Stimulated activated CD4-positive, alpha-beta T cell treated with anti-CD3 and anti-CD28 coated beads, TNF-alpha, amount 100 ng/mL, for 1 hour (primary cell): ENCODE measurements at places on chromosomes 1 and 21.
A peak's percentile ranks its signal among the peaks of the same experiment; 100 is the strongest.

DNA sequence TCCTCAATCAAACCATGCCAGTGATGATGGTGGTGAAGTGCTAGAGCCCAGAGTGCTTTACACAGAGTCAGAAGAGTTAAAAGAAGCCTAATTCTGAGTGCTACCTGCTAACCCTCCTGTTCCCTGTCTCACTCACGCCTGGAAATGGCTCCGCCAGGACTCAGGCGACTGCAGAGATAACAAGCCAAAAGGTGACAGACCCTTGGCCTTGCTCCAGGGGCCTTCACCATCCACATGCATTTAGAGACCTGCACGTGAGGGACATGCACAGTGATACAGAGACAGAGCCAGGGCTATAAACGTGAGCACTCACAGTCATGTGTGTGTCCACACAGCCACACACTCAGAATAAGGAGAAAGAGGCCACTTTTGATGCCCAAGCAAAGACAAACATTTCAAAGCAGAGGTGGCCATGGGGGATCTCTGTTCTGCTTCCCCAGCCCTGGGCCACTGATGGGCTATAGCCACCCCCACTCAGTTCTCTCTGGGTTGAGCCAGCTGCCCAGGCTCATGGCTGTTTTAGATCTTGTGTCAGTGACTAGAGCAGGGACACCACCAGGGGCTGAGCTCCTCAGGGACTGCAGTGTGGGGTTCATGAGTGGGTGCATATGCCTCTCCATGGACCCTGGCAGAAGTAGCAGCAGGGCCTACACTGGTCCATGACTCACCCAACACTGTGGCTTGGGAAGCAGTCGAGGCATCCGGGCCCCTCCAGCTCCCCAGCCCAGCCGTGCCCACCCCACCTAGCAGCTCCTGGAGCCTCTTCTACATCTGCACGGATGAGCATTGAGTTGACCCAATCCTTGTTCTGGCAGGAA lies 117.2 kb downstream of the EPHB2 start:
- no peak for DNase-seq

DNA sequence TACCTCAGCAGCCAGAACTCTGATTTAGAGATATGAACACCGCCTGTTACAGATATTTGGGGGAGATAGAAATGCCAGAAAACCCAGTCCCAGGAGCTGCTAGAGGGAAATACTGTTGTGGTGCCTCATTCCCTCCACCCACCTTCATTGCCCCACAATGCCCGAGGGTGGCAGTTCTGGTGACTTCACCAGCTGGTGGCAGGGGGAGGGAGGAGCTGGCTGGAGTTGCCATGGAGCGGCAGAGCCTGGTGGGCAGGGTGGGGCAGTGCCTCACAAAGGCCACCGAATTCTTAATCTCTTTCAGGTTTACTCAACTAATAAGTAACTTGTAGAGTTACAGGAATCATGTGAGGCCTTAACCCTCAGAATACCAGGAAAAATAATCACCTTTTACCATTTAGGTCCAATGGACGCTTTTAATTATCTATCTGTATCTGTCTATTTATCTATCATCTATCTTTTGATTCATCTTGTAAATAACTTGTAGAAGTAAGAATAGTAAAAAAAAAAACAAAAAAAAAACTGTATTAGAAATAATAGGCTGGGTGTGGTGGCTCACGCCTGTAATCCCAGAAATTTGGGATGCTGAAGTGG lies 11.7 kb upstream of the S100A11 start:
- peak; percentile 24 for DNase-seq

DNA sequence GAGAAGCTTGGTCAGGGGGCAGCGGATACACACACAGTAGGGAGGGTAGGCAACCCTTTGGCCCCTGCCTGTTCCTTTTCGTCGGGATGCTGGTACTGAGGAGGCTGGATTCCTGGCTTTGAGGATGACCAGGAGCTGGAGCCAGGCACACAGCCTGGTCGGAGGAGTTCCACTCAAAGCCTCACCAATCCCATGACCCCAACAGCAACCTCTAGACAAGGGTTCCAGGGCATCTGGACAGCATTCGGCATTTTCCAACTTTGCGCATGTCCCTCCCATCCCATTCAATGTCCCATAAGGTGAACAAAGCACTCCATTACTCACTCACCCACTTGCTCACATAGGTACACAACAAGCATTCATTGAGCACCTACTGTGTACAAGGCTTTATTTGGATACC lies 42.6 kb upstream of the HMGB4 start:
- no peak for DNase-seq

DNA sequence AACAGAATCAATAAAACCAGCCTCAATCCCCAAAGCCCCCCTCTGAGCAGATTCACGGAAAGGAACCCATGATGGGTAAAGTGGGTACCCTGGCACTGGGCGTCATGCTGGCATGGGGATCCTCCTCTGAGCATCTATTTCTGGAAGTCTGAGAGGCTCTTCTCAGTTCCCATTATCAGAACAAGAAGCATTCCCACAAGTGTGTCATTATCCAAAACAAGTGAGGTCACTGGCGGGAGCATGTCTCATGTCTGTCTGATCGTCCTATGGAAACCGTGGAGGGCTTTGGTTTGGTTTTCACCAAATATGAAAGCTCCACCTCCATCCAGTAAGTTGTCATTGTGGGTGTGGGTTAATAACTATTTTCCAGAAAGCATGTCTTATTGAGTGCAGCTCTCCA lies 70.7 kb downstream of the PGM1 start:
- no peak for DNase-seq

GRCh38 chr1:59413327-59413720 lies 116.4 kb downstream of the FGGY start:
- DNase-seq, result no peak

DNA sequence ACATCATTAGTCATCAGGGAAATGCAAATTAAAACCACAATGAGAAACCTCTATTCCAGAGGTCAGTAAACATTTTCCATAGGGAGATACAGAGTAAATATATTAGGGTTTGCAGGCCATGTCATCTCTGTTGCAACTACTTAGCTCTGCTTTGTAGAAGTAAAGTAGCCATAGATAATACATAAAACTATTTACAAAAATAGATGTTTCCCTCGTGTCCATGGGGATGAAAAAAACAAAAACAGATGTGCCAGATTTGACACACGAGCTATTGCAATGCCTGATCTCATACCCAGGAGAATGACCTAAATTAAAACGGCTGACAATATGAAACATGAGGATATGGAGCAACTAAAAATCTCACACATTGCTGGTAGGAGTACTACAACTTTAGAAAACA lies 17.3 kb downstream of the LTN1 start:
- no peak for DNase-seq

DNA sequence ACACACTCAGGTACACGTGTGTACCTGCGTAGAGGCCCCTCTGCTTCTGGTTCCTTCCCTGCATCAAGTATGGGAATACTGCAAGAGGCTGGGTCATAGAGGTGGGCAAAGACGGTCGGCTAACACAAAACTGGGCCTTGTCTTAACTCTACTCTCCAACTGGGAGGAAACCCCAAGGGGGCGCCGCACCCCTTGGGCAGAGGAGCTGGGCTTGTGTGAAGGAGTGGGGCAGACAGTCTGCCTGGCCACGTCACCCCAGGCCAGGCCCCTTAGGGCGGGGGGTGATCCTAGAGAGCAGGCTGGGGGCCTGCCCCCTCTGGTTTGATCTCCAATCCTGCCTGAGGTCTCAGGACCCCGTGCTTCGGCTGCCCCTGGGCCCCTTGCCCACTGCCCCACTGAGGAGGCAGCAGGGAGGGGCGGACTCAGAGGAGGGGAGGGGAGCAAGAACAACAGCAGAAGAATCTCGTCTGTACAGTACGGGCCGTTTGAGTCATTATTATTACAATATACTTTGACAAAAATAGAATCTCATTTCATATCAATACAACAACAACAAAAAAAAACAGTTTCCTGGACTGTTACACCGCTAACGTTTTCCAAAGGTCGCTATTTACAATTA lies 34.7 kb downstream of the MEF2D start:
- no peak for DNase-seq

GRCh38 chr1:154730259-154730658 lies 122.3 kb upstream of the ADAR start:
- DNase-seq, result no peak

DNA sequence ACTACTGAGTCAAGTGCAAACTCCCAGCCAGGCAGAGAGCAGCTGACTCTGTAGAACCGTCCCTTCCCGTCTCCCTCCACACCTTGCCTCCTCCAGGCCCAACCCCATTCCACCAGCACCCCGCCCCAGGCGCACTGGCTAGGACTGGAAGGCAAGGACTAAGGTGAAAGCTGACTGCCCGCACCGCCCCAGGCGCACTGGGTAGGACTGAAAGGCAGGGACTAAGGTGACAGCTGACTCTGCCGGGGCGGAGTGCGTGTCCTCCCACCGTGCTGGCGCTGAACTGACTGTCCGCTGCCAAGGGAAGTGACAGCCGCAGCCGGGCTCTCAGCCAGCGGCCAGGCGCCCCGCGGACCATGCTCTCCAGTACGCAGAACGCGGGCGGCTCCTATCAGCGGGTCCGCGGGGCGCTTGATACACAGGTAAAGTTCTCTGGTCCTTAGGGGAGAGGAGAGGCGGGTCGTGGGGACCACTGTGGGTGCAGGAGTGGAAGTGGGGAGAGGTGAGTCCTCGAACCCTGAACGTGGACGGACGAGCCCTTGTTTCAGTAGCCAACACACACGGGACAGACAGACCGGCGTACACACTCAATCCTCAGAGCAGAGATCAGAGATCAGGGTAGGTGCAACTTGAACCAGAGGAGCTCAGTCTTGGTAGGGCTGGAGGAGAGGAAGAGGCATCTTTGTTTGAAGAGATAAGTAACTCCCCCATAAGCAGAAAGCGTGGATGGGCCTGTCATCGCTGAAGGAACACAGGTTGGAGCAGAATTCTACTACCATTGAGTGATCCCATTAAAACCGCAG lies 58.0 kb downstream of the RBM11 start:
- no peak for DNase-seq

- no peak for DNase-seq
Observed at GRCh38 chr1:66359815-66360214, 174.1 kb upstream of the SGIP1 start.

- no peak for DNase-seq
Observed at GRCh38 chr1:230248889-230249270, 177.3 kb downstream of the PGBD5 start.

GRCh38 chr1:156808186-156809030 lies 8.2 kb downstream of the SH2D2A start:
- DNase-seq, result no peak

- DNase-seq, result no peak
Observed at GRCh38 chr1:184330875-184331274, 56.0 kb upstream of the C1orf21 start.

- DNase-seq, result no peak
Observed at GRCh38 chr1:58573138-58573537, 3.9 kb downstream of the TACSTD2 start.

GRCh38 chr1:18575620-18576019 lies 55.0 kb upstream of the PAX7 start:
- DNase-seq, result no peak

DNA sequence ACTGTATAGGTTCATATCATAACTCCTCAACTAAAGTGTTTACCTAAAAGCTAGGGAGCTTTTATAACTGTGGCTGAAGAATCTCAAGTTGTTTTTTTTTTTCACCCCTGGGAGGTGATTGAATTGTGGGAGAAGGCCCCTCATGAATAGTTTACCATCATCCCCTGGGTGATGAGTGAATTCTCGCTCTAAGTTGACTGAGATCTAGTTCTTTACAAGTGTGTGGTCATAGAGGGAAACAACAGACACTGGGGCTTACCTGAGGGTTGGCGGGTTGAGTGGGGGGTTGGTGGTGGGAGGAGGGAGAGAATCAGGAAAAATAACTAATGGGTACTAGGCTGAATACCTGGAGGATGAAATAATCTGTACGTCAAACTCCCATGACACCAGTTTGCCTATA lies 7.9 kb upstream of the ZSCAN20 start:
- DNase-seq, result no peak

- DNase-seq, result no peak
Observed at GRCh38 chr1:217053676-217054075, 330.4 kb upstream of the ESRRG start.

DNA sequence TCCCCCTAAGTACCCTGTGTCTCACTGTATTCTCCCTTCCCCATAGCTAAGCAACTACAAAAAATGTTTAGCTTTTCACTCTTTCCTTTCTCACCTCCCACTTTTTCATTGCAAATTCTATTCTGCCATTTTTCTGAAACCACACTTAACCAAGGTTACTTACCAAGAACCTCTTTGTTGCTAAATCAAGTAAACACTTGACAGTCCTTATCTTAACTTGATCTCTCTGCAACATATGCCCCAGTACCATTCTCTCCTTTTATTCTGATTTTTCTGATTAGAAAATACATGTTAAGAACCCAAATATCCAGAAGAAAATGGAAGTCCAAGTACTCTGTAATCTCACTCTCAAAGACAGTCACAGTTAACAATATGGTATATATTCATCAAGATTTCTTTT lies 16.0 kb downstream of the EVI5 start:
- no peak for DNase-seq

- no peak for DNase-seq
Observed at GRCh38 chr1:29324202-29324601, 87.9 kb downstream of the PTPRU start.

DNA sequence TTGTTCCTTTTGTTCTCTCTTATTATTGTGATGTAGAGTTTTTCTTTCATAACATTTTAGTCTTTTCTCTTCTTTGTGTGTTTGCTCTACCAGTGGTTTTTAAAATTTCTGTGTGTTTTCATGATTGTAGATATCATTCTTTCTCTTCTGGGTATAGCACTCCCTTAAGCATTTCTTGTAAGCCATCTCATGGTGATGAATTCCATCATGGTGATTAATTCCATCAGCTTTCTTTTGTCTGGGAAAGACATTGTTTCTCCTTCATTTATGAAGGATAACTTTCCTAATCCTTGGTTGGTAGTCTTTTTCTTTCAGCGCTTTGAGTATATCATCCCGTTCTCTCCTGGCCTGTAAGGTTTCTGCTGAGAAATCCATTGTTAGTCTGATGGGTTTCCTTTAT lies 22.7 kb downstream of the CD55 start:
- no peak for DNase-seq

GRCh38 chr1:190453550-190453949 lies 24.1 kb downstream of the BRINP3 start:
- DNase-seq, result no peak

- no peak for DNase-seq
Observed at GRCh38 chr21:41530366-41530765, 22.4 kb upstream of the TMPRSS2 start.

DNA sequence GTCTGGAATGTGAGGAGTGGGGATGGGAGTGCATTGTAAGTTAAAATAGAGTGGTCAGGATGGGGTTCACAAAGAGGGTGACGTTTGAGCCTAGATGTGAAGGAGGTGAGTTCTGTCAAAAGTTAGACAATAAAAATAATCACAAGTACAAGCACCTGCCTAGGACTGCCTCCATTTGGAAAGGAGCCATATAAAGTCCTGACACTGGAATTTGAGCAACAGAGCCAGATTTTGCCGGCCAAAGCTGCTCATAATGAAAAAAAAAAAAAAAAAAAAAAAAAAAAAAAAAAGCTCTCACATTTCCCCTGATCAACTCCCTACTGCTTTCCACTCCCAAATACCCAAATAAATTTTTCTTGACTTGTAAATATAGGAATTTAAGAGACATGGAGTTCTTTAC lies 4.1 kb downstream of the PALMD start:
- DNase-seq, result no peak

DNA sequence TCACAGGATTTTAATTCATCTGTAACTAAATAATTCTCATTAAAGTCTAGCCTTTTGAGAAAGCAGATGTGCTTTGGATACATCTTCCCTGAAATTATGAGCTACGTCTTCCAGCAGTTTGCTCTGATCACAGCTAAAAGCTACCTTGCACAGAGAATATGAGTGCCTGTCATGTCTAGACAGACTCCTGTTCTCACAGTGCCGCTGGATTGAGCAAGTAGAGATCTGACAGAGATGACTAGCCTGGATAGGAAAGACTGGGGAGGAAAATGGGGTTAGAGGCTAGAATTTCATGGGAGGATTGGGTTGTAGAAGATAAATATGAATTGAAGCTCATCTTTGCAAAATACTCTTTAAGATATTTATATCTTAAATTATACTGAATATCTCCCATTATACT lies 24.1 kb downstream of the CEPT1 start:
- DNase-seq, result no peak
